Fibroblast of skin of back (primary cell): ENCODE measurements at places on chromosomes 7 and 10.

- DNase-seq: peak; percentile 38
These were observed 551 bp downstream of the IFIT1 start for GRCh38 chr10:89392974-89393373.

- peak; percentile 25 for DNase-seq
These were observed 3.6 kb downstream of the CCDC71L start for GRCh38 chr7:106657085-106657991.

- no peak for DNase-seq
These were observed 323.8 kb downstream of the GLRX3 start for GRCh38 chr10:130459851-130460490.

DNA sequence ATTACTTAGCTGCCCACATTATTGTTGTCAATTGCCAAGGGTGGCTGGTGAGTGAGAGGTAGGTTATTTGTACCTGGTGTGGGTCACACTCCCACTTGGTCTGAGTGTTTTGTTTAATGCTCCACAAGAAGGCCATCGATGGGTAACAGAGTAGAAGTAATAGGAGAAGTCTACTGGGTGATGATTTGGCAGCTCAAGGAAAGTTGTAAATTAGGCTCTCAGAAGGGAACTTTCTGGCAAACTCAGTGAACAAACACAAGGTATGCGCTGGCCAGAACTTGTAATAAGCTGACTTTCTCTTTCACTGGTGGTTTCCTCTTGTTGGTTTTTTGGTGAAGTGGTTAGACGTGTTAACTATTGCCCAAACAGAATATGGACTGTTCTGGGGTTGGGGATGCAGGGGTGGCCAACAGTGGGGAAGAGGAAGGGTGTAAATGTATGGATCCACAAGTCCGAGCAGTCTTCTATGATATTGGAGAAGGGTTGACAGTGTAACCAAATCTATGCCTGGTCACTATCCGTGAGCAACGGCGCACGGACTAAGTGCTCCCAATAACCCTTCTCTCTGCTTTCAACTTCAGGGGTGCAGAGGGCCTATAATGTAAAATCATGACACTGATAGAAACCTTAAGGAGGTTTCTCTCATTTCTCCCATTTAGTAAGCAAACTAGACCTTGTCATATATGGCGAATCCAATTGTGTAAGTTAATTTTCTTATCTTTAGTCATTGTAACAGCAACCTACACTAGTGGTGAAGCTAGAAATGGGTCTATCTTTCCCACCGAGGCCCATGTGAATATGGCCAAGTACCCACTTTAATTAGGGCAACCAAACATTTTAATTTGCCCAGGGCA lies 212.8 kb downstream of the PTEN start:
- no peak for DNase-seq

GRCh38 chr7:151552352-151553028 lies 32.8 kb upstream of the RHEB start:
- DNase-seq: no peak

DNA sequence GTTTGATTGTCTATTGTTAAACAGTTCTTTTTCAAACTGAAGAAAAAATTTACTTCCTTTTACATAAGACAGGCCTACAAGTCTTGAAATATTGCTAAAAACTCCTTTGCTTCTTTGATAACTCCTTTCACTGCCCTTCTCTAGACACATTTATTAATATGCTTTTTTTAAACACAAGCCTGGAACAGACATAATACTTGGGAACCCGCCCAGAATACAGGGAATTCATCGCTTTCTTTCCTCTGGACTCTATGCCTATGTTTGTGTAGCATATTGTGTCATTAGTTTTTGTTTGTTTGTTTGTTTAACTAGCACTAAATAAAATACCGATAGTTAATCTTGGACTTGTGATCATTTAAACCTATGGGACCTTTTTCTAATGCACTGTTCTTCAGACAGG lies 42.4 kb upstream of the ABCB4 start:
- no peak for DNase-seq

GRCh38 chr10:102065561-102066398 lies 631 bp downstream of the HPS6 start:
- DNase-seq: peak; percentile 25

DNA sequence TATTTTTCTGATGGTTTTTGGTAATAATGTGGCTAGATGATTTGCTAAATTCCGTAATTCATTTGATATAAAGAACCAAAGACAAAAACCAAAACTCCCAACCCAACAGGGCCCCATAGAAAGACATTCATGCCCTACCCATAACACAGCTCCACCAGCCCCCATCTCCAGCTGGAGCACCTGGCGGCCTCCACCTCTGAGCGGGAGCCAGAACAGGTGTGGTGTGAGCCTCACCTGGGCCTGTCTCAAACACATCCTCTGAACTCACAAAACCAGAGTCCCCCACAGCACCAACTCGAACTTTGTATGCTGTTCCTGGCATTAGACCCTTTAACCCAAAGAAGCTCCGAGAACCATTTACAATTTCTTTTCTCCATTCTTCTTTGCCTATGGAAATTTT lies 36.5 kb upstream of the LAMB4 start:
- DNase-seq: no peak

- peak; percentile 24 for DNase-seq
These were observed 55.4 kb downstream of the SLC37A3 start for GRCh38 chr7:140342727-140343514.

GRCh38 chr7:103944230-103944900 lies 45.1 kb downstream of the RELN start:
- no peak for DNase-seq

GRCh38 chr7:134587750-134588149 lies 38.8 kb downstream of the AKR1B15 start:
- DNase-seq: no peak

DNA sequence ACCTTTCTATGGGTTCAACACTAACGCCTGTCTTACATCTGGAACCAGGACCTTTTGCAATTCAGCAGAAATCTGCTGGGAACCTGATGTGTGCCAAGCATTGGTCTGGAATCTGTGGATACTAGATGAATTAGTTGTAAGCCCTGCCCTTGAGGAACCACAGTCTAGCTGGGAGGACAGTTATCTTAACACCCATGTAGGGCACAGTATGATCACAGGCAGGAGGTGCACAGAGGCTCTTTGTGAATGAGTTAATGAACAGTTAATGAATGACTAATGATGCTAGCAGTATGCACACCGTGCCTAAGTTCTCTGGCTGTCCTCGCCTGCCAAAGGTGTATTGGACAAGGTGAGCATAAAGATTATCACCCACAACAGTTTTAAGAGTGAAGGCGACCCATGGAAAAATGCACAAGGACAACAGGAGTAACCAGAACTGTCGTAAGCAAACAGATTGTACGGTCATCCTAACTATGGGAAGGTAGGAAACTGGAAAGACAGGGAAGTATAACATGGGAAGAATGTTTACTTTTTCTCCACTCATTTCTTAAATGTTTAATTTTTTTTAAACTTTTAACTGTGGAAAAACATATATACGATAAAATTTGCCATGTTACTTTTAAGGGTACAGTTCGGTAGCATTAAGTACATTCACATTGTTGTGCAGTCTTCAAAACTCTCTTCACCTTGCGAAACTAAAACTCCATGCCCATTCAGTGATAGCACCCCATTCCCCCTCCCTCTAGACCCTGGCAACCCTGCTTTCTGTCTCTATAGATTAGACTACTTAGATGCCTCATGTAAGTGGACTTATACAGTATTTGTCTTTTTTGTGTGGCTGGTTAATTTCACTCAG lies 139.9 kb downstream of the CXCL12 start:
- no peak for DNase-seq

DNA sequence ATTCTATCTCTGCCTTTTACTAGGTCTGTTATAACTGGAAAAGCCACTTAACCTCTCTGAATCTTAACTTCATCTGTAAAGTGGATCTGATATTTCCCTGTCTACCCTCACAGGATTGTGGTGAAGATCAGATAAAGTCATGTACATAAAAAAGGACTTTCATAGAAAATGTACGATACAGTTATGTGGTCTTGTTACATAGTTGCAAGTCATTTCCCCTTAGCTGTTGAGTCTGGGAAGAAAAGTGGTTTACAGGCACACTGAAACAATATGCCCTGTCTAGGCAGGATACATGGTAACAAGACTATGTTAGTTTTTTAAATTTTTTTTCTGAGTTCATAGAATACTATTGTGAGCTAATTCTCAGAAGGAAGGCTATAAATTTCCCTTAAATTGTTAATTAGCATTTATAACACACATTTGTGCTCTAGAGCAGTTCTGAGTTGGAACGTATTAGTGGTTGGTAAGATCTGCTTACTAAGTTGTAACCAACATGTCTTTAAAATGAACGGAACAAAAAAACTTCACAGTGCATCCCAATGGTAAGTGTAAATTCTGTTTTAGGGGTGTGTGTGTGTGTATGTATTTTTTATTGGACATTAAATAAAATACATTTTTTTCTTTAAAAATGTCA lies 7.1 kb upstream of the GSTO1 start:
- no peak for DNase-seq

- DNase-seq: no peak
These were observed 285.5 kb downstream of the CCDC3 start for GRCh38 chr10:12716042-12716441.

DNA sequence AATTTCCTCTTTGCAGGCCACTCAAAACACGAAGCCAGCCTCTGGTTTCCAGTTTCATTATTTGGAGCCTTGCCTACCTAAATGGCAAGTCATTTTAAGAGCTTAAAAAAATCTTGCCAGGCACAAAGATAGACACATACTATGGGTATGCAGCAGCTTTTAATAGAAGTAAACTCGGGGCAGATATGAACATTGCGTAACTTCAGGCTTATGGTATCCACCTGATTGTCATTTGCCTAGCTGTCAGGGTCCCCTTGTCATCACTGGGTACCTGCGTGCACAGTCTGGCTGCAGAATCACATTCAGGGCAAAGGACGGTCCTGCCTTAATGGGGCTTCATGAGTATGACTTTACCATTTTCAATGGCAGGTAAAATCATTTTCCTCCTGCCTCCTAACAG lies 466.1 kb upstream of the NRP1 start:
- DNase-seq: no peak

DNA sequence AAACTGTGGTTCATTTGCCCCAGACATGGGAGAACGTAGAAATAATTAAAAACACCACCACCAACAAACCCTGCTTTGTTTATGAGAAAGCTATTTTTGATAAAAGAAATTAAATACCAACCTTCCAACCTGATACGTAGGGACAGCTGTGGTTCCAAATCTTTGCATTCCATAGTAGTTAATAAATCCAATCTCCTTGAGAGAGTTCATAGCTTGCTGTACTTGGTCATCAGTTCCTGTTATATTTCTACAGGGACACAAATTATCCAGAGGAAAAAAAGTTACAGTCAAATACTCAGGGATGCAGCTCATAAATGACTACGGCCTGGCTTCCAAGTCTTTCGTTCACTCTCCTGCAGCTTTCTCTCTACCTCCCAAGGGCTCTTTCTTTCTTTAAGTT lies 41.1 kb downstream of the PUS7 start:
- peak; percentile 43 for DNase-seq

DNA sequence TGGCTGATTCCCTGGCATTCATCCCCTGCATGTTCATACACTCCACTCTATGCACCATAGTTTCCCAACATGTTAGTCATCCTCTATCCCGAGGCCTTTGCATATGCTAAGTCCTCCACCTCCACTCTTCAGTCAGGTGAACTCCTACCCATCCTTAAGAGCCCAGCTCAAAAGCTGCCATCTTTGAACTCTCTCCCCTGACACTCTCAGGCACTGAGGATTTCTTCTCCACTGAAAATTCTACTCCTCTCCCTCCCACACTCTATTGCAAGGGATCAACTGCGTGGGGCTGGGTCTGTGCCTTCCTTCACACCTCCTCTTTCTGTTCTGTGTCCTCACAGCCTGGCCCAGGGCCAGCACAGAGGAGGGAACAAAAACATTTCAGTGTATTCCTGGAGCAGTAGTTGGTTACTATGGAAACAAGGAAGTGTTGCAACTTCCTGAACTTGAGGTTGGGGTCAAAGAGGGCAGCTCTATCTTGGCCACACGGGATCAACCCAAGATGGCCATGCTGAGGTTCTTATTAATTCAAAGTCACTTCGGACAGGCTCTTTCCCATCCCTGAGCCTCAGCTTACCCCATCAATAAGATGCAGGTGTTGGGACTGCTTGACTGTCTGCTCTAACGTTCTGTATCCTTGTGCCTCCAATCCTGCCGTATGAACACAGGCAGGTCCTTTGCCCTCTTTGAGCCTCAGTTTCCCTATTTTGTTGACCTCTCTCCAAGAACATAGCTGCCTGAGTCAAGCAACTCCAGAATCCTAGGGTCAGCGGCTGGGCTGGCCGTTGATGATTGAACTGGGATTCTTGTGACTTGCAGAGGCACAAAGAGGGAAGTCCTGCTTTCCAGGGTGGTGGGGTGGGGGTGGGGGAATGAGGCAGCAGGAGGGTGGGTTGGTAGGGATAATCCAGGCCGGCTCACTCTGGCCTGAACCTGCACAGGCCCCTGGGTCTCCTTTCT lies 15.5 kb downstream of the ZMIZ1 start:
- DNase-seq: peak; percentile 92

DNA sequence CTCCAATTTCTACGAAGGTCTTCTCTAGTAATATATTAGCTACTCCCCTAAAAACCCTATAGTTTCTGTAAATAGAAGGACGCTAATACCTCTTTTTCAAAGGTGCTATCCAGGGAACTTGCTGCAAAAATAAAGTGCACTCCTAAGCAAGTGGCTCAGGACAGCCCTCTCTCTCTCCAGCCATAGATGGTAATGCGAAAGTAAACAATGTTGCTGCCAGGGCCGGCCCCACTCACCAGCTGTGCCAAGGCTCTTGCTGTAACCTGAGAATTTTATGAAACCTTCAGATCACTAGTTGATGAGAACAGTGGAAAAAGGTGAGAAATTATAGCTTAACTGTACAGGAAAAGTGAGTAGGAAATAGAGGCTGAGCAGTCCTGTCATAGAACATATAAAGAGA lies 10.9 kb upstream of the TAS2R39 start:
- DNase-seq: peak; percentile 2

GRCh38 chr7:74003621-74004020 lies 24.4 kb upstream of the ELN start:
- DNase-seq: peak; percentile 61

DNA sequence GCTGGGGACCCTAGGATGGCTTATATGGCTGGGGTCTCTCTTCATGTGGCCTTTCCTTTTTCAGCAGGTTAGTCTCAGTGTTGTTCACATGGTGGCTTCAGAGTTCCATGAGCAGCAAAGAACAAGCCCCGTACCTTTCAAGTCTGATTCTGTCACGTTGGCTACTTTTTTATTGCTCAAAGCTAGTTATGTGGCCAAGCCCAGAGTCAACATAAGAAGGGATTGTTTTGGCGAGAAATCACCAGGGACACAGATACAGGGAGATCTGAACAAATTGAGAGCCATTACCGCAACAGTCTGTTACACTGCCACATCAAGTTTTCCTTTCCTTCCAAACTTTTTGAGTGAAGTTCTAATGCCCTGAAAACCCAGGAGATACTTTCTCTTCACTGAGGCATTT lies 770.5 kb downstream of the LRMDA start:
- no peak for DNase-seq

GRCh38 chr7:27453702-27454405 lies 208.8 kb downstream of the HIBADH start:
- DNase-seq: no peak

GRCh38 chr10:121326905-121327304 lies 271.3 kb downstream of the FGFR2 start:
- no peak for DNase-seq

GRCh38 chr10:88949912-88950837 lies 2.4 kb downstream of the ACTA2 start:
- DNase-seq: no peak
